MCF 10A (cell line): ENCODE measurements at places on chromosomes 16 and 17. TPM values are rescaled to one million over a fixed set of nuclear protein-coding genes. Genes with fewer than 3 reads are reported as not detected.

Gene BCL6B
- not detected in 2 replicates for total RNA-seq

Gene OMG
- 0.16 TPM in 1 of 2 replicates, not detected in the other for total RNA-seq

Gene C17orf78
- not detected in 2 replicates for total RNA-seq

DNA sequence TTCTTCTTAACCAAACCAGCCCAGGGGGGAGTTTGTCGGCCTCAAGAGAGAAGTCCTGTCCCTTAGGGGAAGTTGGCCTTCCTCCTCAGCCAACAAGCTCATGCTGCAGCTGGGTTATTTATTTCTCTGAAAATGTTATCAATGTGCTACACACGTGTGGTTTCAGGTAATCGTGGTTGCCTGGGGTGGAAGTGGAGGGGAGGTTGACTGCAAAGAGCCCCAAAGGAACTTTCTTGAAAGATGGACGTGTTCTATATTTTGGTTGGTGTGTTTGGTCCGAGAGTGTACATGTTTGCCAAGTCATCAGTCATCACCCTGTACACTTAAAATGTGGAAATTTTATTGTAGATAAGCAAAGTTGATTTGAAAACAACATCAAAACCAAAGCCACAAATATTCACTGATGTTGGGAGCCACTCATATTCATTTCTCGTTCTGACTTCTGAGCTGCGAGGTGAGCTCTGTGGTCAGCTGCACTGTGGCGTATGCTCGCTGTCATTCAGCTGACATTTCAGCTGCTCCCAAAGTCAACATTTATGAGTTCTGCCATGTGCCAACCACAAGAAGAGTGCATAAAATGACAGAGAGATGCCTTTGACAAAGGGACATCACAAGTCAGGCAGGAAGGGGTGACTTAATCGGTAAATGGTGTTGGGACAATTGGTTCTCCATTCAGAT, 26.5 kb upstream of the ADGRG1 start:
- DNase-seq = no peak

Gene SLFN13
- total RNA-seq = 1.7 and 2.1 TPM in 2 replicates

- DNase-seq = no peak
Observed at GRCh38 chr17:40590742-40591141, 25.5 kb upstream of the CCR7 start.

DNA sequence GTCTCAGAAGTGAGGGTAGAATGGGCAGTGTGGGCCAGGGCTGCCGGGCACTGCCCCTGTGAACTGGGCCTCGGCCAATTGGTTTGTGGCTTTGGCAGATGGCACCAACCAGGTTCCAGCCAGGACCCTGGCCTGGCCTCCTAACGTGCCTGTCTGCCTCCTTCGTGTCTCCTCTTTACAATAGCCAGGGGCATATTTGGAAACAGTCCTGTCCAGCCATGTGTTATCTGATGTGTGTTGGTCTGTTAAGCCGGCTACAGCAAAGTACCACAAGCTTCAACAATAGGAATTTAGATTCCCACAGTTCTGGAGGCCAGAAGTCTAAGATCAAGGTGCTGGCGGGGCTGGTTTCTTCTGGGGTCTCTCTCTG, 14.6 kb downstream of the CRISPLD2 start:
- DNase-seq = peak; percentile 51

GRCh38 chr16:68069511-68070248, 15.5 kb upstream of the NFATC3 start:
- DNase-seq = no peak

Gene ALOX12B
- 1.3 TPM in 1 of 2 replicates, not detected in the other for total RNA-seq

- no peak for DNase-seq
Observed at GRCh38 chr17:4895657-4896331, 3.5 kb upstream of the C17orf107 start.

Gene FAM171A2
- 0.30 TPM in 1 of 2 replicates, not detected in the other for total RNA-seq

DNA sequence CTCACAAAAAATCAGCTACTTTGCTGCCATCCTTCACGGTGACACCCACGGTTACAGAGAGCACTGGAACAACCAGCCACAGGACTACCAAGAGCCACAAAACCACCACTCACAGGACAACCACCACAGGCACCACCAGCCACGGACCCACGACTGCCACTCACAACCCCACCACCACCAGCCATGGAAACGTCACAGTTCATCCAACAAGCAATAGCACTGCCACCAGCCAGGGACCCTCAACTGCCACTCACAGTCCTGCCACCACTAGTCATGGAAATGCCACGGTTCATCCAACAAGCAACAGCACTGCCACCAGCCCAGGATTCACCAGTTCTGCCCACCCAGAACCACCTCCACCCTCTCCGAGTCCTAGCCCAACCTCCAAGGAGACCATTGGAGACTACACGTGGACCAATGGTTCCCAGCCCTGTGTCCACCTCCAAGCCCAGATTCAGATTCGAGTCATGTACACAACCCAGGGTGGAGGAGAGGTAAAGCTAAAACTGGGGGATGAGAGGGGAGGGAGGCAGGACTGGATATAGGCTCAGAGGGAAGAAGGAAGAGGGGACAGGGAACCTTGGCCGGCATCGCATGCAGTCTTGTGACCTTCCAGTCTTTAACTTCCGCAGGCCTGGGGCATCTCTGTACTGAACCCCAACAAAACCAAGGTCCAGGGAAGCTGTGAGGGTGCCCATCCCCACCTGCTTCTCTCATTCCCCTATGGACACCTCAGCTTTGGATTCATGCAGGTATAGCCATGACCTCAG, 581 bp downstream of the CD68 start:
- no peak for DNase-seq

Gene CCL13
- total RNA-seq = not detected in 2 replicates

DNA sequence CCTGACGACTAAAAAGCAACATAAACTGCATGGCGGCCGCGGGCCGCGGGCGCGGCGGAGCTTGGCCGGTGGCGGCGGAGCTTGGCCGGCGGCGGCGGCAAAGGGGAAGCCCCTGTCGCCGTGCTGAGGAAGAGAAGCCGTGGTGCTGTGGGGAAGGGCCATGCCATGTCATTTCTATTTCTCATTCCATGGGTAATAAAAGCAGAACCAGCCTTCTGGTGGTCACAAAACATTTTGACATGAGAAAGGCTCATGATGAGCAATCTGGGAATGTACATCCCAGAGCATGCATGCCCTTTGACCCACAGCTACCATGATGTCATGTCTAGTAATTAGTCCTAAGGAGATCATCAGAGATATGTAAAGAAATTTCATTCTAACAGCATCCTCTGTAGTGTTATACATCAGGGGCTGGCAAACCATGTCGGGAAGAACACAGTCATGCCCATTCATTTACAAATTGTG, 23.9 kb upstream of the HEATR6 start:
- DNase-seq = no peak

Gene RNF222
- not detected in 2 replicates for total RNA-seq

DNA sequence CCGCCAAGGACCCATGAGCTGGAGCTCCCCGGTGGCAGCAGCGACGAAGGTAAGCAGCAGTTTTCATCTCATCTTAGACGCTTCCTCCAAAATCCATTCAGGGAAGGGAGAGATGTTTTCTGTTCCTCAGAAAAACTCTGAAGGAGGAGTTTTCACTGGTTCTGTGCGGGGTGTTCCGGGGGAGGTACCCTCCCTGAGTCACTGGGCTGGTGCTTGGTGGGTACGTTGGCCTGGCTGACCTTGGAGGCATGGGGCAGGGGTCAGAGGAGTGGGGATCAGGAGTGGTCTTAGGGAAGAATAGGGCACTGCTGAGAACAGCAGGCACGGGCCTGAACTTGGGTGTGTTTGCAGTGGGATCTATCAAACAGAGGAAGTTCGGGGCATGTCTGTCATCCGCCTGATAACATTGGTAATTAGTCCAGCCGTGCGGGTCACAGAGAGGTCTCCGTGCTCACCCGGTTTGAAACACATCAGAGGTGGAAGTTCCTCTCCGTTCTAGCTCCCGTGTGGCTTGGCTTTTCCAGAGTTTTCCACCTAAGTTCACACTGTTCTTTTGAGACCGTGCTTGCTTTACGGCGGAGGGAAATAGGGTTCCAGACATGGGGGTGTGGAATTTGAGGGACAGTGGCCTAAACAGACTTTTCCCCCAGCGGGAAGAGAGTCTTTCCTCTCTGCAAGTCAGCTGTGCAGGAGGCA, 59.6 kb upstream of the CIBAR2 start:
- no peak for DNase-seq

- no peak for DNase-seq
Observed at GRCh38 chr17:22278302-22279275, 586.3 kb downstream of the KCNJ18 start.
